ENCODE measurements at places on chromosomes 5 and 9.

- no peak for DNase-seq
These were observed 10.7 kb downstream of the PRRT1B start for GRCh38 chr9:131555841-131556673.

DNA sequence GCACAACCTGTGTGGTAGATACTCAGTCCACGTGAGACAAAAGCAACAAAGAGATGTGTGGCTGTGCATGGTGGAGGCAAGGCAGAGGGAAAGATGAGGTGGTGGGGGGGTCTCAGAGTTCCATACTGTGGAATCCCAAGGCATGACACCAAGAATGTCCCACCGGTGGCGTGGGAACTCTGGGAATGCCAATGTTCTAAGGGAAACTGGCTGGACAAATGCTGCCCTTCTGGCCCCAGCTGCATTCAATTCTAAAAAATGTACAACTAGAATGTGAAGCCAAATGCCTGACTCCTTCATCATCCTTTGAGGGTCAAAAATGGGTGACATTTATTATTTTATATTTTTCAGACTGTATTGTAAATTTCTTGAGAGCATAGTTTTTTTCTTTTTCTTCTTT is 58.2 kb upstream of the EQTN start:
- DNase-seq, result no peak

- no peak for DNase-seq
These were observed 30.8 kb downstream of the ARHGAP26 start for GRCh38 chr5:142800776-142801494.

- DNase-seq, result no peak
These were observed 43.9 kb downstream of the USP20 start for GRCh38 chr9:129879103-129879699.

DNA sequence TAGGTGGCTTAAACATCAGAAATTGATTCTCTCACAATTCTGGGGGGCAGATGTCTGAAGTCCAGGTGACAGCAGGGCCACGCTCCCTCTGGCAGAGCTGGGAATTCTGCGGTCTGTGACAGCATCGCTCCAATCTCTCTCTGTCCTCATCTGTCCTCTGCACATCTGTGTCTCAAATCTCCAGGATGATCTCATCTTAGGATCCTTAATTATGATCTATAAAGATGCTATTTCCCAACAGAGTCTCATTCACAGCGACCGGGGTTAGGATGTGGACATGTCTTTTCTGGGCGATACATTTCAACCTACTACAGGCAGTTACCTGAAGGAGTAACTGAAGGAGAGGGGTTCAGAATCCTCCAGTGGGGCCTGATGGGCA is 31.4 kb downstream of the ANKRD33B start:
- DNase-seq, result no peak

Data from stimulated activated CD8-positive, alpha-beta memory T cell treated with anti-CD3 and anti-CD28 coated beads, Interleukin-15, amount 100 ng/mL, for 4 hours (primary cell).